ENCODE measurements at places on chromosomes 1 and 21.

GRCh38 chr1:14913482-14914177 is 239.9 kb upstream of the TMEM51 start:
- no peak for DNase-seq

GRCh38 chr1:16151995-16152384 is 3.9 kb downstream of the EPHA2 start:
- no peak for DNase-seq

- no peak for DNase-seq
Measured at GRCh38 chr1:31423418-31423947, 10.5 kb downstream of the SERINC2 start.

- DNase-seq, result no peak
Measured at GRCh38 chr1:110482662-110483307, 31.8 kb downstream of the PROK1 start.

GRCh38 chr1:157488156-157488555 is 64.2 kb downstream of the FCRL5 start:
- no peak for DNase-seq

DNA sequence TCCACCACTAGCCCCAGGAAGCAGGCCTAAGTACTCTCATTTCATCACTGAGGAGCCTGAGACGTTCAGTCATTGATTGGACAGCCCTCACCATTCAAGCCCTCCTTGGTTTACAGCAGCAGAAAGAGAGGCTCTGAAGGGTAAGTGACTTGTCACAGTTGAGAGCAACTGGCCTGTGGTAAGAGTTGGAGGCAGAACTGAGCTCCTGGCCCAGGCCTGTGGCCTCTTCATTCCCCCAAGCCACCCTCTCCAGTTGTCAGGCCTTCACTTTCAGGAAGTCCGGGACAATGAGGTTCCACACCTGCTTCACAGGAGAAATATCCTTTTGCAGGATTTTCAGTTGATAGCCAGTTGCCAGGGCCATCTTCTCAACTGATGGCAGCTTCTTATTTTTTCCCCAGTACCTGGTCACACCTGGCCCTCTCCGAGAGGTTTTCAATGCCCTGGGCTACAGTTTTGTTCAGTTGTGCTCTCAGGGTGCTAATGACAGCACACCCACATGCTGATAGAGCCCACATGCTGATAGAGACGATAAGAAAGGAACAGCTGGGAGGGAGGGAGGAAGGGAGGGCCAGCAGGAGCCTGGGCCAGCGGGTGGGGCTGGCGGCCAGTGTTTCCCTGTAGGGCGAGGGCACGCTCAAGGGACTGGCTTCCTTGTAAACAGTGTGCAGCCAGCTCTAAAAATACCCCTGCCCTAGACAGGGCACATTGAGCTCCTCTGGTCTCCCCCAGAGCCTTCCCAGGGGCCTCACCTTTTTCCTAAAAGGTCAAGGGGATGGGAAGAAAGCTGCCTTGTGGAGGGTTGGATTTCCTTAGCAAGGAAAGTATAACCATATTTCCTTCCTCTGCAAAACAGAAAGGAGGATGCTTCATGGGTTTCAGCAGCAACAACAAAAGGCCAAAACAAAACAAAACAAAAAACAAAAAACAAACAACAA is 112.7 kb upstream of the JUN start:
- no peak for DNase-seq

DNA sequence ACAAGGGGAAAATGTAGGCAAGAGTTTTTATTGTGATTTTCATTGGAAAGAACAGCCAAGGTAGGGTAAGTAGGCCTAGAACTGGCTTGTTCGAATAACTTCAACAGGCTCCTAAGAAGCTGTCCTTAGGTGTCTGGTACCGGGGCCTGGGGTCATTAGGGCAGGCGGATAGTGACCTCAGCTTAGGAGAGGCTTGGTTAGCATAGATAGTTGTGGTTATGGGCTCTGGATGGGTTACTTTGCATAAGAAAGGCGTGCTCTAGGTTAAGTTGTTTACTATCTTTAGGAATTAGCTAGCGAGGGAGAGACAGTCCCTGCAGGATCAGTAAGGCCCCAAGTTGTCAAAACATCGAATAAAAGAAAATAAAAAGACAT is 20.7 kb upstream of the HPCAL4 start:
- no peak for DNase-seq

GRCh38 chr1:222790520-222790919 is 24.3 kb upstream of the DISP1 start:
- no peak for DNase-seq

GRCh38 chr1:63004868-63005267 is 220.9 kb downstream of the ATG4C start:
- peak; percentile 25 for DNase-seq

GRCh38 chr1:54228638-54229079 is 28.7 kb downstream of the MRPL37 start:
- DNase-seq, result no peak

- DNase-seq, result no peak
Measured at GRCh38 chr1:214621236-214621635, 18.2 kb downstream of the CENPF start.

All from cardiac fibroblast (primary cell).